T47D (cell line): ENCODE measurements at places on chromosomes 3 and 15.

GRCh38 chr3:133295199-133295901 lies 104.5 kb upstream of the BFSP2 start:
- DNase-seq, result no peak

GRCh38 chr15:73650416-73651126 lies 17.4 kb upstream of the NPTN start:
- no peak for DNase-seq

- DNase-seq, result no peak
Observed at GRCh38 chr15:24752354-24752753, 76.8 kb downstream of the NPAP1 start.

DNA sequence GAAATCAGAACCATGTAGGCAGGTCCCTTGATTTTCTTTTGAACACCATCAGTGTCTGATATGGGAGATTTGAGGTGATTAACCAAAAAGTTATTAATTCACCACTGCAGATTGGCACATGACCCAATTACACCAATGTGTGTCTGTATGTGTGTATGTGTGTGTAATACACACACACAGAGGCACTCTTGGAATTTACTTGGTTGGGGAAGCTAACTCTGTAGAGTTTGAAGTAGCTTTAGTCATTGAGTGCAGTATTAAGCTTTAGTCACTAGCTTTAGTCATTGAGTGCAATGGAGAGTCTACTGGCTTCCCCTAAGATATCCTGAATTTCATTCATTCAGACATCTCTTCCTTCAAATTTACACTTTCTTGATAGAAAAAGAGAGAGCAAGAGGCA lies 109.4 kb upstream of the C15orf61 start:
- DNase-seq, result no peak

DNA sequence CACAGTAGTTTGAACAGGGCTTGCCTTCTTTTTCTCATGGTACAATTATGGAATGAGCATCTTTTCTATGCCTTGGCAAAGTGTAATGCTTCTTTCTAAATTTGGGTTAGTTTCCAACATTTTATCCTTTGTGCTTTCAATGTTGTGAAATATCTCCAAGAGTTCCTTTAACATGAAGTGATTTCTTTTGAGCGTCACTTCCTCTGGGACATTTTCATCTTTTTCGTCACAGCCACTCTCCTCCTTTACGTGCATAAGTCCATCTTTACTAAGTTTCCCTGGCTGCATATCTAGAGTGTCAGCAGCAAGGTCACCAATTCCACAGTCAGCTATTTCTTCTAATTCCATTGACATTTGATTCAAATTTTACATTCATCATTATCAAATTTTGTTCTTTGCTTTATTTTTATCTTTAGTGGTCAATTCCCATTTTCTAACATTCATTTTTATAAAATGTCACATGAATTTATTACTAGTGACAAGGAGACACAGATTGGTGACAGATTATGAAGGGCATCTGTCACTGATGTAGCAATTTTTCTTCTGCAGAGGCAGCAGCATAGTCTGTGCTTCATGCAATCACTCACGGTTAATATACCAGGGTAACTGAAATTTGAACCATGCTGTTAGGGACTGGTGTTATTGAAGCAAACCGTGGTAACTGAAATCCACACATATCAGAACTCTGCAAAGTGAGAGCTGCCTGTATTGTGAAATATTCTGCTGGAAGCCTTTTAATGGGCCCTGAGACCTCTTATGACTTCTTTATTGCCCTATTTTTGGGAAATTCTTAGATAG lies 126.5 kb upstream of the THBS1 start:
- DNase-seq, result no peak

- DNase-seq, result peak; percentile 74
Observed at GRCh38 chr3:123652342-123652984, 67.6 kb upstream of the HACD2 start.

- DNase-seq, result no peak
Observed at GRCh38 chr3:140686128-140686527, 8.3 kb downstream of the TRIM42 start.

- DNase-seq, result no peak
Observed at GRCh38 chr15:98785807-98786621, 137.7 kb downstream of the IGF1R start.

DNA sequence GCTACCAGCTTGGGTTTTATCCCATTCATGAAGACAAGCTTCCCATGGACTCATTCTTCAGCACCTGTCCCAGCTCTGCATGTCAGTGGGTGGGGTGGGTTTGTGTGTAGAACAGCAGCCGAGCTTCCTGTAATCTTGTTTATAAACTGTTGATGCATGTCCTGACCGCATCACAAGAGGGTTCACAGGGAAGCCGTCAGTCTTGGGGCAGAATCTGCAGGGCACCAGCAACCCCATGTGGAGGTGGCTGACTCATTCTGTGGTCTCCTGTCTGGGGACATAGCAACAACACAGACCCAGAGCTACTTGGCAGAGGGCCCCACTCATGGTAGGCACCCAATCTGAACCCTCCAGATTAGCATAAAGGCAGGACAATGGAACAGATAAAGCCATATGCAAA lies 35.6 kb downstream of the DAPK2 start:
- no peak for DNase-seq

- DNase-seq, result no peak
Observed at GRCh38 chr3:188455748-188456147, 301.8 kb downstream of the LPP start.

GRCh38 chr3:101720851-101721840 lies 3.3 kb upstream of the CEP97 start:
- DNase-seq, result no peak

DNA sequence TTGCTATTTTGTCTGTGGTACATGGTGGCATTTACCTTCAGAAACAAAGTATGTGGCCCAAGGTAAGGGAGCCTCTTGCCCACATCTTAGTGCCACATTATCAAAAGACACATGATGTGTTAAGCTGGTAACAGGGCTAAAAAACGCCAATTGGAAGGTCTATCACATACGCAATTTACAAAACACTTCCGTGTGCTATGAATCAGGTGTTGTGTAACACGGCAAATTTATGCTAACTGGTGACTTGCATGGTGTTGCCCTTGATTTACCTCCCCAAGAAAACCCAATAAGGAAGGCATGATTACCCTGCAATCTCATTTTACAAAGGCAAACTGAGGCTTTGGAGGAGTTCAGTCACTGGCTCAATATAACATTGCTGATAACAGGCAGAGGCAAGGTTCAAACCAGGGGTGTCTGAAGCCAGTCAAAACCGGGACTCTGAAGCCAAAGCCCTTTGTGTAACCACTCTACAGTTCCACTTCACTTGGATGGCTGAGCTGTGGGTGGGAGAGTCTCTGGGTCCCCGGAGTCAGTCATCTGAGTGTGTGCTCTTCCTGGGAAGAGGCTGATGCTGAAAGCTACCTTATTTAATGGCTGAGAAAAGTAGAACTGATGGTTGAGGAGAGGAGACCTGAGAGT lies 103.9 kb upstream of the BCL6 start:
- no peak for DNase-seq

DNA sequence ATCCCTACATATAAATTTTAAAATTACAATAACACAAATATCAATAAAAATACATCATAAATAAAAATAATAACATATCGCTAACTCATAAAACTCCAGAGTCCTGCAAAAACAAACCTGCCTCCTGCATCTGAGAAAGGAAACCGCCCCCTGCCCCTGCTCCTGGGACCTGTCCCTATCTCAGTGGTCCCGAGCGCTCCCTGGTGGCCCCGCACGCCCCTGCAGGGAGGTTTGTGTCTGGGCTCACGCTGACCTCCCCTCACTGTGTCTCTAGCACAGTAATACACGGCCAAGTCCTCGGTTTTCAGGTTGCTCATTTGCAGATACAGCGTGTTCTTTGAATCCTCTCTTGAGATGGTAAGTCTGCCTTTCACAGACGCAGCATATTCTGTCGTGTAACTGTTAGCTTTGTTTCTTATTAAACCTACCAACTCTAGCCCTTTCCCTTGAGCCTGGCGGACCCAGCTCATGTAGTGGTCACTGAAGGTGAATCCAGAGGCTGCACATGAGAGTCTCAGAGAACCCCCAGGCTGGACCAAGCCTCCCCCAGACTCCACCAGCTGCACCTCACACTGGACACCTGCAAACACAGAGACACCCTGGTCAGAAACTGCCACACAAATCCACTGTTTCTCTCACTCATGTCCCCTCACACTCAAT lies 554.1 kb downstream of the GOLGA6L6 start:
- peak; percentile 42 for DNase-seq

DNA sequence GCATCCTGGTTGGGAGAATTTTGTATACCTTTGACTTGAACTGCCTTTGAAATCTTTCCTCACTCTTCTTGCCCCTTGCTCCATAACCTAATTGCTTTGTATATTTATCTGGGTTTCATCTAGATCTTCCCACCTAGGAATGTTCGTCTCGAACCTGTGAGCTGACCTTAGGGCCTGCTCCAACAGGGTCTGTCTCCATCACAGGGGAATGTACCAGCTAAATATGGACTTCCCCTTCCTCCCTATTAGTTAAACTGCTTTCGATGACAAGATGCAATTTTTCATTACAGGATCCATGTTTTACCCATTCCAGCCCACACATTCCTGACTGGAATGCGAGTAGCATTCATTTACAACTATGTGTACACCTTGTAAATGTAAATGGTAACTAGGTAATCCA lies 10.6 kb upstream of the ETV5 start:
- DNase-seq, result no peak

- DNase-seq, result peak; percentile 81
Observed at GRCh38 chr15:79221696-79222095, 60.8 kb upstream of the ANKRD34C start.
